ENCODE measurements at places on chromosomes 4 and X.
A peak's percentile ranks its signal among the peaks of the same experiment; 100 is the strongest.

- no peak for DNase-seq
Measured at GRCh38 chrX:51776851-51777250, 33.6 kb downstream of the GSPT2 start.

DNA sequence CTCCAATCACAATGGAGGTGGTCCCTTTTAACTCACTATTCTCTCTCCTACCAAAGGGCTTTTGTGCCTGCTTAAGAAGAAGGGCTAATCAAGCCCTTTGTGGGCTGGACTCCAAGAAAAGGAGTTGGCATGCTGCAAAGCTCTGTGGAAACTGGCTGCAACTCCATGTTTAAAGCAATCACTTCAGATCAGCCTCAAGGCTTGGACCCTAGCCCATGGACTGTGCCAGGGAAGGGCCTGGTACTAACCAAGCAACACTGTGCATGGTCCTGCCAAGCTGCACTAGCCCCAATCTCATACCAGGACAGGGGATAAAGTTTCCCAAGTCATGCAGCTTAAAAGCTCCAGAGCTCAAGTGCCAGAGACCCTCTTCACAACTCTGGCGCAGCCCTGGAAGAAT, 86.7 kb downstream of the ATP8A1 start:
- peak; percentile 63 for DNase-seq

GRCh38 chrX:153775293-153776119, 5.3 kb upstream of the SRPK3 start:
- no peak for DNase-seq

DNA sequence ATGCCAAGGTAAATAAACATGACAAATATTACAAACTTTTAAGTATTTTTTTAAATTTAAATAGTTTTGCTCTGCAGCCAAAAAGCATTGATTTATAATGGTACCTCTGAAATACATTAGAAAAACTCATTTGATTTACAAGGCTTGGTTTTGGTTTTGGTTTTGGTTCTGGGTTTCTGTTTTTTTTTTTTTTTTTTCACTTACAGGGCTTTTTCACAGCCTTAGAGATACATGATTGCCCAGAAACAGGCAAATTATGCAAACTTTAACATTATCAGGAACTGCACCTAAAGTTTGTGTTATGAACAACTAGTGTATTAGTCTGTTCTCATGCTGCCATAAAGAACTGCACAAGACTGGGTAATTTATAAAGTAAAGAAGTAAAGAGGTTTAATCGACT, 196.4 kb upstream of the DDX53 start:
- no peak for DNase-seq

- DNase-seq, result no peak
Measured at GRCh38 chr4:101707596-101707995, 82.9 kb upstream of the BANK1 start.

- DNase-seq, result no peak
Measured at GRCh38 chr4:87239821-87240220, 19.4 kb upstream of the KLHL8 start.

DNA sequence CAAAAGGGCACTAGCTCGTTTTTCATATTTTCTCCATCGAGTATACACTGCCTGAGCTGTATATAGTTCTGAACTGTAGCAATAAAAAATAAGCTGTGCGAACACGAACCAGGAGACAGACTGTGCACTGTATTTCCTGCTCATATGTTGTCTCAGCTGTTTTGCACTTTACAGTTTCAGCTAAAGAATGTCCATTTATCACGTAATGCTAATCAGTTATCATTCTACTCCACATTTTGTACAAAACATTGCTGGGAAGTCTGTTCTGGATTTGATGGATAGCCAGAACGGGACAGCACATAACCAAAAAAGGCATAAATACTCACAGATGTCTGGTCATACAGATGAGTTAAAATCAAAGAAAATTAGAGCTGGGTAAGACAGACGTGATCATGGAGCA, 315.5 kb upstream of the ADGRL3 start:
- no peak for DNase-seq

DNA sequence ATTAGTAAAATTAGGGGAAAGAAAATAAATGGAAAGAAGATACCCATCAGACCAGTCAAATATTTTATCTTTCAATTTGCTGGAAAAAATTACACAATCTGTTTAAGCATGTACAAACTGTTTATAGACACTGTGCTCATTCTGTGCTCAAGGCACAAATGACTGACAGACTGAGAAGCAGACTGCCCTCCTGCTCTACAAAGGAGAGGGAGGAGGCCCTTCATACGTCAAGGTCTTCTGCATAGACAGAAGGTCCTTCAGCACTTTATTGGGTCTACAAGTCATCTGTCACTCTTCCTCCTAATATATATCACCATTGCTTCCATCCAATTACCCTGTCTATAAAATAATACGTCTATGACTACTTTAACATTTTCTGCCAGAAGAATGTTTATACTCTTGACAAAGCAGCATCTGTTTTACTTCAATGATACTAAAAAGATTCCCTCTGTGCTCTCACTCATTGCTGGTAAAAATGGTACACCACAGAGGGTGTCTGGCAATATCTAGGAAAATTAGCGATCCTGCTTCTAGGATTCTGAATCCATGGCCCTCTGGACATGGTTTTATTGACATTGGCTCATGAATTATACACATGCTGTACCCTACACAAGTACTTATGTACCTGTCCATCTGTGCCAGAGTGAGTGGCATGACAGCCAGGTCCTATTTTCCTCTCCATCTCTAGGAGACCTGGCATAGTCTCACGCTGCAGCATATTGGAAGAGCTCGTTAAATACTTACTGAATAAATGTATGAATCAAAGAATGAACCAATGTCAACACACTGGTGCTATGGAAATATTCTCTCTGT, 11.3 kb downstream of the SLC10A6 start:
- no peak for DNase-seq

- no peak for DNase-seq
Measured at GRCh38 chr4:38089961-38090360, 129.8 kb downstream of the PTTG2 start.

DNA sequence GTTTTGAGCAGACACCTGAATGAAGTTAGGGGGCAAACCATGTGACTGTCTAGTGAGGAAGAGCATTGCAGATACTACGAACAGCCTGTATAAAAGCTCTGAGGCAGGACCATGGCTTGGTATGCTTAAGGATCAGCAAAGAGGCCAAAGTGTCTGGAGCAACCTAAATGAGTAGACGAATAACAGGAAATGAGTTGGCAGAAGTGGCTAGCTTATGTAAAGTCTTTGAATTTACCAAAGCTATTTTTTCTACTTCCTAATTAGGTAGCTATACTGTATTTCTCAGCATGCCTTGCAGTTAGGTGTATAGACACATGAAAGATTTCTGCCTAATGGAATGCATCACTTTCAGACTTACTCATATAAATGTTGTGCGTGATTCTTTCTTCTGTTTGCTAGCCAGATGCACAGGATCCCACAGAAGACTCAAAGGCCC, 9.3 kb upstream of the GPRIN3 start:
- DNase-seq, result no peak

Data from sciatic nerve (tissue), 2 donors.